Sigmoid colon (tissue), 7 donors: ENCODE measurements at places on chromosomes 5 and 9.
A peak's percentile ranks its signal among the peaks of the same experiment; 100 is the strongest.

GRCh38 chr5:180600554-180601041, 9.3 kb upstream of the SCGB3A1 start:
- DNase-seq, result peak; percentile 48

- no peak for DNase-seq
Observed at GRCh38 chr9:30967476-30967875, 1417.0 kb upstream of the ACO1 start.

DNA sequence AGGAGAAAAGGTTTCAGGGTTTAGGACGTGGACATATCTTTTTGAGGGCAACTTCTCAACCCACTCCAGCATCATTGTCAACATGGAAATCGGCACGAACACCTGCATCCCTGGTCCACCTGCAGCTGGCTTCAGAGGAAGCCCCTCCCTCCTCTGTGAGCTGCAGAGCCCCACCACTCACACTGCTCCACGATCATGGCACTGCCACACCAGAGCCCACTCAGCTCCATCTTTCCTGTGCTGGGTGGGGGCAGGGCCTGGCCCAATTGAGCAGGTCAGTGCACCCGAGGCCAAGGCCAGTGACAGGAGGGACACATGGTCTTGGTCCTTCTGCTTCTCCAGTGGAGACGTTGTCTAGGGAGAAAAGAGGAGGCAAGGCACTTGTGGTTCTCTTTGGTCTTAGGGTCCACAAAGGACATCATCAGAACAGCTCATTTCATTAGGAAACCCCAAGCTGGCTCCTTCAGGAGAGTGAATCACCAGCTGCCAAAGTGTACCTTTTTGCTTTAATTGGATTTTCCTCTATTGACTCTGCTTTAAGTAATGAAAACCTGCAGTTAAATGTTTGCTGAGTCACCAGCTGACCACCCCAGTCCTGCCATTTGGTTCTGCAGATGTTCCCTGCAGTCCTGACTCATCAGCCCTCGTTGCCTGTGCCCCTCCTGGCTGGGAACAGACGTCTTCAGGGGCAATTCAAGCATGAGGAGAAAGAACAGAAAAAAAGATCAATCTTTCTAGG, 56.2 kb downstream of the UBE2QL1 start:
- no peak for DNase-seq

GRCh38 chr9:19231904-19232822, 1.7 kb downstream of the DENND4C start:
- no peak for DNase-seq

- no peak for DNase-seq
Observed at GRCh38 chr9:98291820-98292219, 36.4 kb upstream of the TBC1D2 start.

- peak; percentile 95 for DNase-seq
Observed at GRCh38 chr9:126989847-126990842, 75.6 kb downstream of the RALGPS1 start.

GRCh38 chr9:103902263-103902662, 191.8 kb upstream of the SMC2 start:
- no peak for DNase-seq

- no peak for DNase-seq
Observed at GRCh38 chr9:136533775-136534157, 12.1 kb downstream of the NOTCH1 start.

- DNase-seq, result no peak
Observed at GRCh38 chr9:130661451-130662098, 2.8 kb upstream of the PRDM12 start.

GRCh38 chr5:5822729-5823257, 400.3 kb downstream of the ICE1 start:
- no peak for DNase-seq

- DNase-seq, result no peak
Observed at GRCh38 chr5:92885950-92886349, 695.1 kb downstream of the NR2F1-AS1 start.

DNA sequence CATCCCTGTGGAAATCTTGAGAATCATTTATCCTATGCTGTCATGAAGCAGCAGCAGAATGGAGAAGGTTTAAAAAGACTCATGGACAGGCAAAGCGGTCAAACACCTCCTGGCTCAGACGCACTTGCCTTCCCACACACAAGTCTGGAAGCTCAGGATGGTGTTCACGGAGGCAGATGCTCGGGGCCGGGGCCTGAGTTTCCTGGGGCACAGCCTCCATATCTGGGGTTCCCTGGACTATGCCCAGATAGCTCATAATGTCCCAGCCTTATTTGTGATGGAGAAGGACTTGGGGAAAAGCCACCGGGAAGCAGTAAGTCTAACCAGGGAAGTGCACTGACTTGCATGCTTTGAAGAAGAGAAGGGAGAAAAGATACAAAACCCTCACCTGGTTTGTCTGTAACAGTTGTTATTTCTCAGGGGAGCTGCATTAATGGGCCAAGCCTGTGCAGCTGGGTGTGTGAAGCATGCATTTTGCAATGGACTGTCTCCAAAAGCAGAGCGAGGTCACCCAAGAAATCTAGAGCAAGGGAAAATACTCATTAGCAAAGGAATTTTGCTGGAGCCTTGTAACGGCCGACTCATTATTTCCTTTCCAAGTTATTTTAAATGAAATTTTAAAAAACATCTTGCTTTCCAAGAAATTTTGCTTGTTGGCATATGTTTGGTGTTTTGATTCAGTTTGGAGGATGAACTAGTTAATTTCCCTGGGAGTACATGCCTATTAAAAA, 3.4 kb downstream of the S1PR3 start:
- DNase-seq, result no peak

- DNase-seq, result peak; percentile 89
Observed at GRCh38 chr5:54900984-54901725, 84.2 kb downstream of the ESM1 start.

- no peak for DNase-seq
Observed at GRCh38 chr5:74061292-74061691, 435.3 kb downstream of the ARHGEF28 start.

- DNase-seq, result peak; percentile 75
Observed at GRCh38 chr5:160188141-160189015, 40.9 kb upstream of the FABP6 start.

- DNase-seq, result no peak
Observed at GRCh38 chr9:101707721-101708120, 30.7 kb downstream of the GRIN3A start.

DNA sequence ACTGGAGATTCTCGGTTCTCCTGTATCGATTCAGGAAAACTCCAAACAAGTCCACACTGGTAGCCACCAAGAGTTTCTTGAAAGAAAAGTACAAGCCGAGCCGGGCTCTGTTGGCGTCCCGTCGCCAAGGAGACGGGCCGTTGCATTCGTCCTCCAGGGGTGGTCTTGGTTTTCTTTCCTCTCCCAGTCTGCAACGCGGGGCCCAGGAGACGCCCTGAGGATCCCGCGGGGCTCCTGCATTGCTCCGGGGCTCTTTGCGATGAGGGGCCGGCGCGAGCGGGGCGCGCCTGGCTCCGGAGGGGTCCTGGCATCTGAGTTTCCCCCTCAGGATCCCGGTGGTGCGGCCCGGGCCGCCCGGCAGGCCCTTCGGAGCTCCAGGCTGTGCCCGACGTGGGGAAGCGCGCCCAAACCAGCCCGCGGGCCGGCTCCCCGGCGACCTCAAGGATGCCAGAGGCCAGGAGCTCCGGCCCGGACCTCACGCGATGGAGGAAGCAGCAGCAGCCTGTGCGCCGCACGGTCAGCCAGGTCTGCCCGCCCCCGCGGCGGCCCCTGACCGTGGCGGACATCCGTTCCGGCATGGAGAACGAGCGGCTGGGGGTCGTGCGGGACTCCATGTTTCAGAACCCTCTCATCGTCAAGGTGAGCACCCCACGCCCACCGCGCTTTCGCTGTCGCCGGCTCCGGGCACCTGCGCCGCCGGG, at the start of gene CFAP77:
CFAP77 (plus strand) TSS at position 384 of the 701 bp plus-strand sequence; CDS start at position 445, 61 bp downstream.
- peak; percentile 65 for DNase-seq

GRCh38 chr5:67465537-67466207, 269.1 kb upstream of the CD180 start:
- no peak for DNase-seq

DNA sequence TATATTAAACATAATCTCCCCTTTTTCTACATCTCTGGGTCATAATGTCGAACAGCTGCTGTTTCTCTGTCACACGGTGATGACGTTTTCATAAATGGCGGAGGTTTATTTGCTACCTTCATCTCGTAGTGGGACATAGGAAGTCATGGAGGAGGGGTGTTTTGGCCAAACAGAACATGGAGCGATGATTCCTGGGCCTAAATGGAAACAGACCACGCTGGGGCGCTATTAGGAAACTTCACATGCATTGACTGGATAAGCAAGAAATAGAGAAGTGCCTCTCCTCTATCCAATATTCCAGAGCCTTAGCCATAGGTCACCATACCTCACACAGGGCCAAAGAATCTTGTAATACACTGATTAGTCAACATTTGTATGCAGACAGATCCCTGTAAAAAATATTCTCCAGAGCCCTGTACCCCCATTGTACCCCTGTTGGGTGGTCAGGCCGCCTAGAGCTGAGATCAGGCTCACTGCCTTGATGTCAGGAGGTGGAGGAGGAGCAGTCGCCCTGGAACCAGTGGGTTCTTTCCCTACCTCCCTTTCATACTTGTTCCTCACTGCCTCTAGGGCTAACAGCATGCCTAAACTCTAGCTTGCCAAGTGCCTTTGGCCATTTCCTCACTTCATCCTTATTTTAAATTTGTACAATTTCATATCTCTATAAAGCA, 77.8 kb upstream of the SPIN1 start:
- peak; percentile 10 for DNase-seq

GRCh38 chr9:5569409-5569808, 59.1 kb downstream of the PDCD1LG2 start:
- no peak for DNase-seq

DNA sequence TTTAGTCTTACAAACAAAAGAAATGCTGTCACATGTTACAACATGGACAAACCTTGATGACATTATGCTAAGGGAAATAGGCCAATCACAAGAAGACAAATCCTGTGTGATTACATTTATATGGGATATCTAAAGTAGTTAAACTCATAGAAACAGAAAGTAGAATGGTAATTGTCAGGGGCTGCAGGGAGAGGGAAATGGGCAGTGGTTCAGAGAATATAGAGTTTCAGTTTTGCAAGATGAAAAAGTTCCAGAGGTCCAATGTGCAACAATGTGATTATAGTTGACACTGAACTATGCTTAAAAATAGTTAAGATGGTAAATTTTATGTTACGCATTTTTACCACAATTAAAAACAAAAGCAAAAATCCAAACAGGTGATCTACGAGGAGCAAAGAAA, 265.5 kb downstream of the NDUFS4 start:
- no peak for DNase-seq

DNA sequence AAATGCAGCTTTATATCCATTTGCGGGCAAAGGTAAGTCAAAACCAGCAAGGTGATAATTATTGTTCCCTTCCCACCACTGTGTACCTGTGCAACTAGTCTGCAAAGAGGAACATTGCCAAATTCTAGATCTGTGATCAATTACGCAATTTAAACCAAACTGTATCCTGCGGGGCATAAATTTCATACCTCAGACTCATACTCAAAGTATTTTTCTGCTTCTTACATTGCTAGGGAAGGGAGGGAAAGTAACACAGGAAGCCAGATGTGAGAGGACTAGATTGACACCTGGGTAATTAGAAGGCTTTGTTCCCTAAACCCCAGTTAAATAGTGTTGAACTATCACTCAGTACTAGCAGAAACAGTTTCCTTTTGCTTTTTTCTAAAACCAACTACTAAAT, 240.2 kb upstream of the ZNF608 start:
- no peak for DNase-seq
